Ovary (tissue), 10 donors: ENCODE measurements at places on chromosomes 3 and 15. TPM values are rescaled to one million over a fixed set of nuclear protein-coding genes. Genes with fewer than 3 reads are reported as not detected.

The LTK gene
- total RNA-seq: not detected

DNA sequence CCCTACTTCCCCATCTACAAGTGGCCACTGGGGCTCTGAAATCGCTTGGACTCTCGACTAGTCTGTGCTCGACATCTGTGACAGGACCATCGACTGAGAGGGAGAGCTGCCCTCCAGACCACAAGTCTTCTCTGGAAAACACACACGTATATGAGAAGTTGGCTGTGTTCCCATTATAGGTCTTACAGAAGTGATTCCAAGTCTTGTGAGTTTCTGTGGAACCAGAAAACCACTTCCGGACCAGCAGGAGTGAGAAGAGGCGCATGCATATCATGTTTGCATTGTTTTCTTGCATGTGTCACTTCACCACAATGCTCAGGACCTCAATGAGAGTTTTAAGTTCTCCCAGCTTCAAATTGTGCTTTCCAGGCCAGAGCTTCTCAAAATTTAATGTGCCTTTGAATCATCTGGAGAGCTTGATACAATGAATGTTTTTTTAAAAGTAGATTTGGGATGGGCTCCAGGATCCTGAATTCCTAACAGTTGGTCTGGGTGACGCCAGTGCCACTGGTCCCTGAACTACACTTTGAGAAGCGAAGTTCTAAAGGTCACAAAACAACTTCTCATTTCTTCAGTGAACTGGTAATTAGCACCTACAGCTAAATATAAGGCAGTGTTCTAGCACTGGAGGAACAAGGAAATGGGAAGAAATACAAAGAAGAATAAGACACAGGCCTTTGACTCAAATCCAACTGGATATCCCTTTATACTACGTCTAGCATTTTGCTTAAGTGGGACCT is 15.7 kb downstream of the LIPC start:
- no peaks in the 10 kb centered on the region for H3K27me3 ChIP-seq
- H3K4me3 ChIP-seq: no peak overlapping the region
- DNase-seq: no peak
- H3K36me3 ChIP-seq: no peaks in the 10 kb centered on the region

The PLSCR5 gene
- total RNA-seq: not detected

GRCh38 chr3:127170814-127171213 is 22.1 kb upstream of the PRR23E start:
- H3K36me3 ChIP-seq: no peaks in the 10 kb centered on the region
- no peak overlapping the region for H3K27ac ChIP-seq
- H3K4me3 ChIP-seq: no peak overlapping the region
- H3K4me1 ChIP-seq: no peaks in the 10 kb centered on the region
- no peak for DNase-seq

The UROC1 gene
- total RNA-seq: 0.32 TPM

GRCh38 chr3:25817107-25817506 is 27.2 kb downstream of the OXSM start:
- no peak overlapping the region for H3K4me3 ChIP-seq
- no peaks in the 10 kb centered on the region for H3K4me1 ChIP-seq
- no peaks in the 10 kb centered on the region for H3K27me3 ChIP-seq
- no peak for DNase-seq
- no peak overlapping the region for H3K27ac ChIP-seq

DNA sequence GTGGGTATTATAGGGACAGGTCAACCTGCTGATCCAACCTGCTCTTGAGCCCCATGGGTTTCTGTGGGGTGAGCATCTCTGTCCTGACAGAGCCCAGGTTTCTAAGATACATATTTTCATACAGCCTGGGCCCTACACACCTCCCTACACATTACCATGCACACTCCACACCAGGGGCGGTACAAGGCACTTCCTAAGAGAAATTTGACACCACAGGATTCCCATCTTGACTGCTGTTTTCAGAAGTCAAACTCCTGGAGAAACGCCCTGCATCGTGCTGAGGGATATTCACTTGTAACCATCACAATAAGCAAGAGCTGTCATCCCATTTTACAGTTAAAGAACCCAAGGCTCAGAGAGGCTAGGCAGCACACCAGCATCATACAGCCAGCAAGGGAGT is 50.1 kb downstream of the NUP210 start:
- no peaks in the 10 kb centered on the region for H3K27me3 ChIP-seq
- no peaks in the 10 kb centered on the region for H3K36me3 ChIP-seq
- H3K27ac ChIP-seq: no peak overlapping the region
- no peak overlapping the region for H3K4me3 ChIP-seq
- no peaks in the 10 kb centered on the region for H3K4me1 ChIP-seq

The OCA2 gene
- 0.68 TPM for total RNA-seq

DNA sequence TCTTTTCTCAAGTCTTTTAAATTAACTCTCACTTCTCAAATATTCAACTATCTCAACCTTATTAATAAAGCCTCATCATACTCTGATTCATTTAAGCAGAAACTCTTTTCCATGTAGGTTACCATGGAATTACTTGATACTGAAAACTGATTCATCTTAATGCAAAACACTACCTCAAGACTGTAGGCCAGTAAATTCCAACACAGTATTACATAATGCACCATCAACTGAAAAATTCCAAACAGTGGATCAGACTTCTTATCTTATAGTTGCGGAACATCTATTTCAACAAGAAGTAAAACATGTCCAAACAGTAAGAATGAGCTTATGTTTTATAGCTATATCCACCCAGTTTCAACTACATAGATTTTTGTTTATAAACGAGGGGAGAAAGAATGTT is 124.5 kb downstream of the PEAK1 start:
- no peak overlapping the region for H3K27ac ChIP-seq
- DNase-seq: no peak
- H3K27me3 ChIP-seq: no peaks in the 10 kb centered on the region
- H3K36me3 ChIP-seq: no peaks in the 10 kb centered on the region
- no peaks in the 10 kb centered on the region for H3K4me1 ChIP-seq

The CCR8 gene
- total RNA-seq: not detected

DNA sequence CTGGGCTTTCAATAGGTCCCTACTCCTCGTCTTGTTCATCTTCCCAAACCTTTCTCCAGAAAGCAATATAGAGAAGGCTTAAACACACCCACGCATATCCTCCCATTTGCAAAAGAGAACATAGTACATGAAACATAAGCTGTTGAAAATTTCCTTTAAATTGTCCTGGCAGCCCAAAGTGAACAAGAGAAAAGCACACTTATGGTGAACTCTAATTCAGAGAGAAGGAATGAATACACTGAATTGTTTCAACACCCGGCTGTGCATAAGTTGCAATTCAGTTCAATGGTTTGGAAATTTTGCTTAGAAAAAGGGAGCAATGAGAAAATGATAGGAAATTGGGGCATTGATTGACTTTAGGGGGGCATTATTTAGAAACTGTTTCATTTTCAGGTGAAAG is 202.6 kb downstream of the TIGIT start:
- no peak for DNase-seq
- H3K4me1 ChIP-seq: peaks cover 4% of the 10 kb centered on the region
- no peaks in the 10 kb centered on the region for H3K27me3 ChIP-seq
- no peak overlapping the region for H3K4me3 ChIP-seq
- H3K36me3 ChIP-seq: no peaks in the 10 kb centered on the region

DNA sequence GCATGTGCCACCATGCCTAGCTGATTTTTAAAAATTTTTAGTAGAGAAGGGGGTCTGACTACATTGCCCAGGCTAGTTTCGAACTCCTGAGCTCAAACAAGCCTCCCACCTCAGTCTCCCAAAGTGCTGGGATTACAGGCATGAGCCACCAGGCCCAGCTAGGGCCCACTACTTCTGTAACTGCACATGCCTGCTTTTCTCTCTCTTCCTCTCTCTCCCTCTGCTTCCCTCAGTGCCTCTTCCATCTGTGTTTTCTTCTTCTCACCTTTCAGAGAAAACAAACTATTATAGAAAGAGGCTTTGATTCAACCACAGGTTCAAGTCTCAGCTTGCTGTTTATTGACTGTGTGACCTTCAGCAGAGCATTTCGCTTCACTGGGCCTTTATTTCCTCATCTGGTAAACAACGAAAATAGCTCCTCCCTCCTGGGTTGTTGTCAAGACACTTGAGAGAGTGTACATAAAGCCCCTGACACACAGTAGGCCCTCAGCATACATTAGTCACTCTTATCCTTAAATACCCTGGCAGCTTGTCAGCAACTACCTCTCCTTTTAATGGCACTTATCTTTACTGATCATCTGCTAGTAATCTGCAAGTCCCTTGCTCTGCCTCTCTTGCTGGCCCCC is 10.2 kb downstream of the TADA3 start:
- no peaks in the 10 kb centered on the region for H3K27me3 ChIP-seq
- DNase-seq: no peak
- H3K27ac ChIP-seq: no peak overlapping the region
- no peak overlapping the region for H3K4me3 ChIP-seq
- no peaks in the 10 kb centered on the region for H3K36me3 ChIP-seq

- no peaks in the 10 kb centered on the region for H3K36me3 ChIP-seq
- no peaks in the 10 kb centered on the region for H3K4me1 ChIP-seq
- H3K4me3 ChIP-seq: no peak overlapping the region
- no peak for DNase-seq
- H3K27me3 ChIP-seq: no peaks in the 10 kb centered on the region
These were observed 69.3 kb downstream of the NTRK3 start for GRCh38 chr15:88187195-88187594.

The PP2D1 gene
- not detected for total RNA-seq

- no peak overlapping the region for H3K4me3 ChIP-seq
- H3K36me3 ChIP-seq: no peaks in the 10 kb centered on the region
These were observed 91.1 kb downstream of the VGLL4 start for GRCh38 chr3:11552289-11553264.

- no peaks in the 10 kb centered on the region for H3K36me3 ChIP-seq
- DNase-seq: no peak
- no peaks in the 10 kb centered on the region for H3K4me1 ChIP-seq
- no peak overlapping the region for H3K4me3 ChIP-seq
- no peak overlapping the region for H3K27ac ChIP-seq
- H3K27me3 ChIP-seq: no peaks in the 10 kb centered on the region
These were observed 125.7 kb downstream of the TBL1XR1 start for GRCh38 chr3:177071496-177072156.

The C3orf22 gene
- total RNA-seq: not detected

DNA sequence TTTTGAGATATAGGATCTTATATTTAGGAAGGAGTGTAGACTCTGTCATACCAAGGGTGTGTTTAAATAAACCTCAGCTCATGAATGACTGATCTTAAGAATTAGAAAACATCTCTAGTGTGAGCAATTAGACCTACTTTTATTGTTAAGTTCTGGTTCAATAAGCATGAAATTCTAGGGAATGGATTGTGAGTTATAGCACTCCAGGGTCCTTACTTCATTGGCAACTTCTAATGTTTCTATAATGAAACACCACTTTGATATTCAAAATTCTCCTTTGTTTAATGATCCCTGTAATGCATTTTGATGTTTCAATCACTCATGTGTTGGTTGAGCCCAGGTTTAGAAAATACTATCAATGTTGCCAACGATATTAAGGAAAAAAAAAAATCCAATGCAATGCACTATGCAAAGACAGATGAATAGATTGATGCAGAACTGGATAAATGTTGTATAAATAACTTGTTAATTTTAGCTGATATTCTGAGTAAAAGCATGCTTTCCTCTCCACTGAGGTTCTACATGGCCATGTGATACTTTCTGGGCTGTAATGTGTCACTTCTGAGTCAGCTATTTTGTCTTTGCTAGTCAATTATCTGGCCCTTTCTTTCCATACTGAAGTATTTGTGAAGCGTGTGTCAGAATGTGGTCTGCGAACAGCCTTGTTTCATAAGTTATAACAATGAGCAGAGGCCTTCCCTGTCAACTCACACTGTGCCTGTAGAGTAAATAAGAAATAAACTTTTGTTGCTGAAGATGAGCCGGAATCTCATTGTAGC is 1035.9 kb downstream of the PLOD2 start:
- no peaks in the 10 kb centered on the region for H3K27me3 ChIP-seq
- no peak overlapping the region for H3K4me3 ChIP-seq
- no peaks in the 10 kb centered on the region for H3K36me3 ChIP-seq

The LRIG1 gene
- total RNA-seq: 34.6 TPM

DNA sequence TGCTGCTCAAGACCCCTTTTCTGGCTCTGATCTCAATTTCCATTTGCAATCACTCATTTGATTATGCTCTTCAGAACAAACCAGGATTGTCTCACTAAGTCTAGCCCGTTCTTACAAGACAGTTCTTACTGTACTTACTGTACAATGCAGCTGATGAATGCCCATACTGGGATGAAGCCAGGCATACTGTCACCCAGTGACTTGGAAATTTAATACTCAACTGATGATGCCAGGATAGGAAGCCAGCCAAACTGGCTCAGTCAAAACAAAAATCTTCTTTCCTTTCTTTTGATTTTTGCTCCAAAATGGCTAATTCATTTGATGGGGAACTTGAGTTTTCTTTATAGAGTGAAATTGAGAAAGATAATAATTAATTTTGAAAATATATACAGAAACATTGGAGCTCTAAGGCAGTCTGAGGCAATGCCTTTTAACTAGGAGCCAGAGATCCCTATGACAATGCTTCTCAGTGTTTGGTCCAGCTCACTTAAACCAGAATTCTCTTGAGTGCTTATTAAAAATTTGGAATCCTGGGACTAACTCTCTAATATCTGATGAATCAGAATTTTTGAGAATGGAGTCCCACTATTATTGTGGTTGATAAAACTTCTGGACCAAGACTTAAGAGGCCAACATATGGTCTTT is 265.6 kb upstream of the THBS1 start:
- no peaks in the 10 kb centered on the region for H3K36me3 ChIP-seq
- H3K27ac ChIP-seq: no peak overlapping the region
- no peaks in the 10 kb centered on the region for H3K4me1 ChIP-seq
- H3K27me3 ChIP-seq: no peaks in the 10 kb centered on the region

DNA sequence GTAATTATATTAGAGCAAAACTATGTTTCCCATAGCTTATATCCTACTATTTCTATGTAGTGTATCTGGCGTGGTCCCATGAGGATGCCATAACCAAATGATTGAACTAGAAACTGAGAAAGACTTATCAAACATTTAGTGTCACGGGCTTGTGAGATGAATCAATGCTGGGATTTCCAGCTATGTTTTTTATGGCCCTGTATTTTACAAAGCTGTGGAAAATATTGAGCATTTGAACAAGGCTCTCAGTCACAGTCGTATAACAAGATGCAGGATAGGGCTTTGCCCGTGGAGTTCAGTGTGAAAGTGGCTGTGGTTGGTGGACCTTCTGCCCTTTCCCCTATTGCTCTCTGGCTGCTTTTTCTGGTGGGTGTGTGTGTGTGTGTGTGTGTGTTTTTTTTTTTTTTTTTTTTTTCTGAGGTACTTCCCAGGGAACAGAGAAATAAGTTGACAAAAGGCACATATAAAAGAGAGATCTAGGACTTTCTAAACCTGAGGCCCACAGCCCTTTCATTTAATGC is 60.7 kb downstream of the CACNA1D start:
- no peak for DNase-seq
- H3K4me3 ChIP-seq: no peak overlapping the region
- no peaks in the 10 kb centered on the region for H3K36me3 ChIP-seq

The ERC2 gene
- 6.0 TPM for total RNA-seq
